Mesendoderm (in vitro differentiated cells): ENCODE measurements at places on chromosomes 13 and 19.

DNA sequence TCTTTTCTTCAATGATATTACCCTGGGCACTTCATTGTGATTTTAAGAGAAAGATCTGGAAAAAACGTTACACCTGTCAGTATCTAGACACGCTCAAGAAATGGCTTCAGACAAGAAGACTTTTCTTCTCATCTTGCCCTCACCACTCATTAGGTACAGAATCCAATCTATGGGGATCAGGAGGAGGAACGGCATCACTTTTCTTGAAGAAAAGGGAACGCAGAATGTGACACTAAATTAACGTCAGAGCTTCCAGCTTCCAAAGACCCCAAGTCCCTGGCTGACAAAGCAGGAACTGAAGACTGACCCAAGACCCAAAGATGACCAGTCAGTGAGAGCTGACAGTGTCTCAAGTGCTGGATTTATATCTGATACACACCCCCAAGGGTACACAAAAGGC, 48.2 kb downstream of the BRD4 start:
- H3K4me3 ChIP-seq, result no peak overlapping the region
- H3K27me3 ChIP-seq, result no peaks in the 10 kb centered on the region
- H3K4me1 ChIP-seq, result peaks cover 20% of the 10 kb centered on the region
- no peak for DNase-seq
- H3K36me3 ChIP-seq, result no peaks in the 10 kb centered on the region
- H3K27ac ChIP-seq, result no peak overlapping the region

- no peak overlapping the region for H3K27ac ChIP-seq
- peaks cover 4% of the 10 kb centered on the region for H3K4me1 ChIP-seq
- no peak overlapping the region for H3K4me3 ChIP-seq
- H3K27me3 ChIP-seq, result no peaks in the 10 kb centered on the region
Measured at GRCh38 chr13:98941126-98941525, 36.7 kb downstream of the DOCK9 start.

- H3K4me1 ChIP-seq, result no peaks in the 10 kb centered on the region
- H3K27ac ChIP-seq, result peak overlapping the region; percentile 71
- no peaks in the 10 kb centered on the region for H3K27me3 ChIP-seq
- peak; percentile 86 for DNase-seq
- H3K4me3 ChIP-seq, result no peak overlapping the region
Measured at GRCh38 chr19:48424694-48425219, 21.0 kb upstream of the GRWD1 start.

GRCh38 chr13:39099231-39099630, 61.0 kb downstream of the NHLRC3 start:
- no peak for DNase-seq
- no peaks in the 10 kb centered on the region for H3K36me3 ChIP-seq
- H3K27ac ChIP-seq, result no peak overlapping the region
- no peaks in the 10 kb centered on the region for H3K4me1 ChIP-seq
- no peak overlapping the region for H3K4me3 ChIP-seq
